ENCODE measurements at places on chromosomes 1 and 21.

- peaks cover 31% of the 10 kb centered on the region for H3K4me1 ChIP-seq
- no peaks in the 10 kb centered on the region for H3K27me3 ChIP-seq
- DNase-seq = no peak
- peak overlapping the region; percentile 77 for H3K27ac ChIP-seq
These were observed 45.3 kb upstream of the SAMSN1 start for GRCh38 chr21:14591377-14591776.

- no peak for DNase-seq
- no peak overlapping the region for H3K27ac ChIP-seq
- peaks cover 20% of the 10 kb centered on the region for H3K27me3 ChIP-seq
- H3K4me1 ChIP-seq = peaks cover 5% of the 10 kb centered on the region
These were observed 54.9 kb downstream of the OLIG1 start for GRCh38 chr21:33124889-33125288.

- no peak overlapping the region for H3K27ac ChIP-seq
- H3K4me1 ChIP-seq = peaks cover 3% of the 10 kb centered on the region
- H3K36me3 ChIP-seq = no peaks in the 10 kb centered on the region
- no peak overlapping the region for H3K4me3 ChIP-seq
- peaks cover 8% of the 10 kb centered on the region for H3K27me3 ChIP-seq
These were observed 129.8 kb upstream of the TIAM1 start for GRCh38 chr21:31473685-31474345.

- DNase-seq = no peak
- no peaks in the 10 kb centered on the region for H3K4me1 ChIP-seq
- no peaks in the 10 kb centered on the region for H3K27me3 ChIP-seq
- no peaks in the 10 kb centered on the region for H3K36me3 ChIP-seq
These were observed 852.9 kb upstream of the ADGRL4 start for GRCh38 chr1:79859212-79859948.

GRCh38 chr1:230066031-230066430 lies 1.0 kb upstream of the GALNT2 start:
- peak overlapping the region; percentile 83 for H3K27ac ChIP-seq
- peaks cover 6% of the 10 kb centered on the region for H3K27me3 ChIP-seq
- H3K36me3 ChIP-seq = peaks cover 2% of the 10 kb centered on the region

Data from activated naive CD4-positive, alpha-beta T cell treated with anti-CD3 and anti-CD28 coated beads, Interleukin-2, amount 10 ng/mL, durations not matched to agents 7 days and 5 days (primary cell).